NCI-H510A (cell line): ENCODE measurements at places on chromosomes 12 and 14.

GRCh38 chr12:113697651-113698509 is 226.2 kb upstream of the LHX5 start:
- peak; percentile 23 for DNase-seq

DNA sequence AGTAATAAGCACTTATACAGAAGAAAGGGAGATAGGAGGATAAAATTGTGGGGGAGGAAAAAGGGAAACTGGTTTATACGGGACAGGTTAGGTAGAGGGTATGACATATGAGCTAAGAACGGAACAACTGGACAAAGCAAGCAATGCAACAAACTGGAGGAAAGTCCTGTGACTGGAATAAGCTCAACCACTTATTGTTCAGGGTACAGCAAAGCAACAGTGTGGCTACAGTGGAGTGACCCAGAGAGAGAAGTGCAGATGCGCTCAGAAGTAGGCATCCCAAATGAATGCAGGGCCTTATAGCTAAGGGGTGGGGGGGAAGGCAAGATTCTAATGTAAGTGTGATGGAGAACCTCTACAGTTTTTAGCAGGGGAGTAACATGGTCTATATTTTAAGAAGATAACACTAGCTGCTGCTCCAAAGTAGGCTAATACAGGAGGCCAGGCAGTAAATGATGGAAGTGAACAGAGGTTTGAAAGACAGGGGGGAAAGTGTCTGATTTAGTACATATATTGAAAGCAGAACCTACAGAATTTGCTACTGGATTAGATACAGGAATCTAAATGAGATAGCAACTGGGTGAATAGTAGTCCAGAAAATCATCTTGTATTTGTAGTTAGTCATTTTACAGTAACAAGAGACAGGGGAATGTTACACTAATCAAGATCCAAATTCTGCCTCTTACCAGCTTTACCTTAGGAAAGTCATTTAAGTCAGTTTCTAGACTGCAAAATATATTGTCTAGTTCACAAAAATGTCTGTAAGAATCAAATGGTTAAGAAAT is 3.3 kb downstream of the UBE2N start:
- DNase-seq = no peak

DNA sequence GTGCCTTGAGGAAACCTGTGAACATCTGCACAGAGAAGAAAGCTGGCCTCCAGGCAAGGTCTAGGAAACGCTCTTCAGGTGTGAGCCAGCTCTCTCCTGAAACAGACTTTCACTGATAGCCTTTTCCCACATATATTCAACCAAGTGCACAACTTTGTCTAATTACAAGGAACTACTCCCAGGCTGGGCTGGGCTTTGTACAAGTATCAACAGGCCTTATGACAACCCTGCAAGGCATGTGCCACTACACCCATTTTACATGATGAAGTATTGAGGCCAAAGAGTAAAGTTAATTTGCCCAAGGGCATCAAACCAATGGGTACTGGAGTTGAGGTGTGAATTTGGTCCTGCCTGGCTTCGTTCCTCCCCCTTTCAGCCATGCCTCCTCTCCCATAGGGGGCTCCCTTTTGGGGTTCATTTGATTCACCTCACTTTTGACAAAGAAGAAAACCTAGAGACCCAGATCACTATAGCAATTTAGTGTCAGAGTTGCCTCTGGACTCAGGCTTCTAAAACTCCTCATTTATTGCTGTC is 2.1 kb downstream of the CSRP2 start:
- no peak for DNase-seq

DNA sequence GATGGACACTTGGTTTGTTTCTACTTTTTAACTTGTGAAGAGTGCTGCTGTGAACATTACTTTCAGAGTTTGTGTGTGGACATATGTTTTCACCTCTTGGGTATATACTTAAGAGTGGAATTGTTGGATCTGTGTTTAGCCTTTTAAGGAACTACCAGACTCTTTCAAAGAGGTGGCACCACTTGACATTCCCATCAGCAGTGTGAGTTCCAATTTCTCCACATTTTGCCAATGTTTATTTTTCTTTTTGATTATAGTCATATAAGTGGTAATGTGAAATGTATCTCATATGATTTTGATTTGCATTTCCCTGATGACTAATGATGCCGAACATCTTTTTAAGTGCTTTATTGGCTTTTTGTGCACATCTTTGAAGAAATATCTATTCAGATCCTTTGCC is 44.8 kb downstream of the ARHGAP5 start:
- no peak for DNase-seq

DNA sequence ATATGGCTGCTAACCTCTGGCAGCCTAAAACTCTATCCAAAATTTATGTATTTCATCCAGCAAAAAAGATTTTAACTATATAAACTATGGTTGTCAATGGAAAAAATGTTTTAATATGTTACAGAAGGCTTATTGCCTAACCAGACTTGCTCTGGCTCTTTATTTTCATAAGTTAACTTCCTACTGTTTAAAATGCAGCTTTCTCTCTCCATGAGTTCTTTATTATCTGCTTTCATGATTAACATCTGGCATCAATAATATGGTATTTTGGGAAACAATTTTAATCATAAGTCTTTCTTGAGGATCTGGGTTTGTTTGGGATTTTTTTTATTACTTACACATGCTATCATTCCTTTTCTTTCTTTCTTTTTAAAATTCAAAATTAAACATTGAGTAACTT is 20.5 kb downstream of the KERA start:
- DNase-seq = no peak

DNA sequence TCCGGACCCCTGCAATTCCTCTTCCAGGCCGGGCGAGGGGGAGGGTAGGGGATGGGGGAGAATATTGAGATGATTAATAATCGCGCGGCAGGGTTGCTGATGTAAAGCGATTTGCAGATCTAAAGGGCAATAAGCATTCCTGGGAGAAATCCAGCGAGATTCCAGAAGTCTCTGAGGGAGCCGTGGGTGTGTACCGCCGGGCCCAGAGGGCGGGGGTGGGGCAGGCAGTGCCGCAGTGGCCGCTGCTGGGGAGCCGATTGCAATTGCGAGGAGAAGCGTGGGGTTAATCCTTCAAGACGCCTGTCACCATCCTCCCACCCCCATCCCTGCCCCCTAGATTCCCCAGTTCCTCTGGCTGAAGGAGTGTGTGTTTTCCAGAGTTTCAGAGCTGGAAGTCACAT is 16.4 kb downstream of the FOS start:
- no peak for DNase-seq

GRCh38 chr14:104249706-104250105 is 111.3 kb downstream of the KIF26A start:
- DNase-seq = no peak

GRCh38 chr12:48296586-48297282 is 54.0 kb downstream of the ZNF641 start:
- DNase-seq = no peak

- DNase-seq = no peak
Observed at GRCh38 chr14:104085032-104085888, at the start of gene ASPG. Gene ASPG (plus strand): TSS chr14:104085700. CDS start chr14:104085771, 71 bp downstream.

GRCh38 chr14:32657081-32657480 is 281.6 kb upstream of the NPAS3 start:
- no peak for DNase-seq
